ENCODE measurements at places on chromosomes 16 and 17. TPM values are rescaled to one million over a fixed set of nuclear protein-coding genes. Genes with fewer than 3 reads are reported as not detected.

- DNase-seq = peak; percentile 70
Measured at GRCh38 chr16:88790312-88791211, 5.5 kb upstream of the PIEZO1 start.

GRCh38 chr17:61701334-61701733 lies 110.3 kb upstream of the NACA2 start:
- no peak for DNase-seq

DNA sequence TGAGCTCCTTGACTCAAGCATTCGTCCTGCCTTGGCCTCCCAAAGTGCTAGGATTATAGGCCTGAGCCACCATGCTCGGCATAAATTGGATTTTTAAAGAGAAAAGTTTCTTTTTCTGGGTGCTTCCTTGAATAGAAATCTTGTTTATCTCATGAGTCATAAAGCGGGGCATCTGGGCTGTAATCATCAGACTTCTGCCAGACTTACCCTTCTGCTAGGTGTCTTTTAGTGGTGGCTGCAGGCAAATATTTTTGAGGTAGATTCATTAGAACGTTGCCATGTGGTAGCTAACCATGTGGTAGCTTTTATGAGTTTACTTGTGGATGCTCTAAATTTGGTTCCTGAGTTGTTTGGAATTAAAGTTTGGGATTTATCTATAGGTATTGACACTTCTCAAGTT lies 13.4 kb downstream of the PGS1 start:
- no peak for DNase-seq

GRCh38 chr16:49181791-49182518 lies 99.7 kb downstream of the CBLN1 start:
- DNase-seq = no peak

DNA sequence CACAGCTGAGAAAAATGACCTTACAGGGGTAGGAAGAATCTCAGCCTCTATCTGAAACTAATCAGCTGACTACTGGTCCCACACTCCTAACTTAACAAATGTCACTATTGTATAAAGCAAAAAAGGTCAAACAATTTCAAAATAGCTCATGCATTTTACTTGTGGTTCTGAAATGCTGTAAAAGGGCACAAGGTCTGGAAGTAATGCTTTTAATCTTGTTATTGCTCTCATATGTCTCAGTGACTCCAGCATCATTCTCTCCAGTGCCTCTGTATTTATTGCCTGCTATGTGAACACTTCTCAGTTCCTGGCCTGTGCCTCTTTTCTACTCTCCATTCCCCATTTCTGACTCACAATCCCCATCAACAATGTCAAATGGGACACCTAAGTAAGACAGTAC lies 937.7 kb downstream of the CDH11 start:
- DNase-seq = no peak

- DNase-seq = peak; percentile 49
Measured at GRCh38 chr16:56932721-56933619, 1.0 kb downstream of the HERPUD1 start.

GRCh38 chr16:11973070-11973469 lies 3.5 kb upstream of the SNX29 start:
- no peak for DNase-seq

DNA sequence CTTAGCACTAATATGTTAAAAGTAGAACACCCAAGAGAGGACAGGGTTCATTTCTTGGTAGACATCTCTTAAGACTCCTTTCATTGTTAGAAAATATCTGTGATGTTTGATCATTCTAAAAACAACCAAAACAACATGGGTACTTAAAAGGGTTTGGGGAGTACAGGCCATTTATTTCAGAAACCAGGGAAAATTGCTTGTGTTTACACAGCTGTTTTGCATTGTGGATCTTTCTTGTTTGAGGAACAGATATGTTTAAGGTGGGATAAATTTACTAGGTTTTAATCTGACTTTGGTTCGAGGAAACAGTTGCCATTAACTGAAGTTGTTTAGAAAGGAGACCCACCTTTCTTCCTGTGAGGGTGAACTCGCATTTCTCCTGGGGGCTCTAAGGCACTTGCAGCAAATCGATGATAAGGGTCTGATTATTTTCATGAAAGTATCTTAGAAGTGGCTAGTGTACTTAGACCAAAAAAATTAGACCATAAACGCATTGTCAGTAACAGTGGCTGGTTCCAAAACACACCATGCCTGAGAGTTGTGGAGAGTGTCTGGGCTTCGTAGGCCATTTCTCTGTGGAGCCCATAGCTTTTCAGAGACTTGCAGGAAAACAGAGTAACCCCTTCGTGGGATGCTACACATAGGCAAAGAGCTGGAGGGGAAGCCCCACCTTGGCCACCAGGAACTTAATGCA lies 17.6 kb downstream of the CLUAP1 start:
- no peak for DNase-seq

DNA sequence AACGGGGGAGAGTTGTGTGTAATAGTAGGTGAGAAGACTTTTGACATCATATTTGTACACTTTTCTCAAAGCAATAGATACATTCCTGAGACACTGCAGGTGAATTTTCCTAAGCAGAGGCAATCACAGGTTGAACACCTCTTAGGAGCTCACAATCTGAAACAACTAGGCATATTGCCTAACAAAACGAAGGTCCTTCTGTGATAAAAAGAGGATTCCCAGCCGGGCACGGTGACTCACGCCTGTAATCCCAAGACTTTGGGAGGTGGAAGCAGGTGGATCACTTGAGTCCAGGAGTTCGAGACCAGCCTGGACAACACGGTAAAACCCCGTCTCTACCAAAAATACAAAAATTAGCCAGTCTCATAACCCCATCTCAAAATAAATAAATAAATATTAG lies 17.4 kb downstream of the NXN start:
- DNase-seq = no peak

GRCh38 chr17:38341035-38341721 lies 2.6 kb downstream of the GPR179 start:
- DNase-seq = no peak

The ST6GALNAC2 gene
- total RNA-seq = not detected

The TMC8 gene
- total RNA-seq = 331 TPM

The KRTAP17-1 gene
- not detected for total RNA-seq
